ENCODE measurements at places on chromosomes 3 and 15.
A peak's percentile ranks its signal among the peaks of the same experiment; 100 is the strongest.

GRCh38 chr15:38854506-38854905 is 289.9 kb upstream of the RASGRP1 start:
- no peak for DNase-seq

DNA sequence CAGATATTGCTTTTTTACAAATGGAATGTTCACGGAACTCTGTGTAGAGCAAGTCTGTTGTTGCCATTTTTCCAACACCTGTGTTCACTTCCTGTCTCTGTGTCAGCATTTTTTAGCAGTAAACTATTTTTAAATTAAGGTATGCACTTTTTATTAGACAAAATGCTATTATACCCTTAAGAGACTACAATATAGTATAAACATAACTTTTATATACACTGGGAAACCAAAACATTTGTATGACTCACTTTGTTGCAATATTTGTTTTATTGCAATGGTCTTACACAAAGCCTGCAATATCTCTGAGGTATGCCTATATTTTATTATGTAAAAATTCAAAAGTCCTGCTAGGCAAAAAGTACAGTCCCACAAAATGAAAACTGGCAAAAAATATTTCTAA is 39.8 kb upstream of the FGF7 start:
- no peak for DNase-seq

DNA sequence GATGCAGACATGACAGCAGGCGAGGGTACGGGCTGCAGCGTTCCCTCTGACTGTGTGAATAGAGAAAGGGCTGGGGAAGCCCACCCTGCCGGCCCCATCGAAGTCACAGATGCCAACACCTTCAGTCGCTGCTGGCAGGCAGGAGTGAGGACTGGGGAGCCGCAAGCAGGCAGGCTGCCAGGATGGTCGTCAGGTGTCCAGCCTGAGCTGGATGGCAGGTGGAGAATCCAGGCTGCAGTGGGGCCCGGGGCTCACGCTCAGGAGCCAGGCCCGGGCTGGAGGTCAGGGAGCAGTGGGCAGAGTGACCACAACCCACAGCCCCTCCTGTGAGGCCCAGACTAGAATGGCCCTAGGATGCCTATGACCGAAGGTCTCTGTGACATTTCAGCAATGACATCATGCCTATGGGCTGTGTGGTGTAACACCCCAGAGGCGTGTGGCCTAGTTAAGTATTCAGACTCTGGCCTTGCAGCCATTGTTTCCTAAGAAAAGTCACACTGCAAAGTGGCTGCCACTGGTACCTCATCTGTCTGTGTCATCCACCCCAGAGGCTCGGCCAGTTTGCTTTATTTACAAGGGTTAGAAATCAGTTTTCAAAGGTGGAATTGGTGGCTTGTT is 15.7 kb downstream of the PRR23E start:
- no peak for DNase-seq

GRCh38 chr3:122235147-122235546 is 51.7 kb downstream of the CASR start:
- DNase-seq, result no peak

DNA sequence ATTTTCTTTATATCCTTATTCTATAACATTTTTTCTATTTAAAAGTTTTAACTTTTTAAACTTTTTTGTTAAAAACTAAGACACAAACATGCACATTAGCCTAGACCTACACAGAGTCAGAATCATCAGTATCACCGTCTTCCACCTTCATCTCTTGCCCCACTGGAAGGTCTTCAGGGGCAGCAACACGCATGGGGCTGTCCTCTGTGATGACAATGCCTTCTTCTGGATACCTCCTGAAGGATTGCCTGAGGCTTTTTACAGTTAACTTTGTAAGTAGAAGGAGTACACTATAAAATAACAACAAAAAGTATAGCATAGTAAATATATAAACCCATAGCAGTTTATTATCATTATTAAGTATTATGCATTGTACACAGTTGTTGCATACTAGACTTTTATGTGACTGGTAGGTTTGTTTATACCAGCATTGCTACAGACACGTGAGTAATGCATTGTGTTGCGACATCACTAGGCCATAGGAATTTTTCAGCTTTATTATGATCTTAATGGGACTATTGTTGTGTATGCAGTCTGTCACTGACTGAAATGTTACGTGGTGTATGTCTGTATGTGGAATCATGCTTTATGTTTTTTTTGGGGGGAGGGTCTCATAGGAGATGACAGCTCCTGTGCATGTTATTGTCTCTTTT is 18.2 kb downstream of the ATP1B3 start:
- peak; percentile 32 for DNase-seq

DNA sequence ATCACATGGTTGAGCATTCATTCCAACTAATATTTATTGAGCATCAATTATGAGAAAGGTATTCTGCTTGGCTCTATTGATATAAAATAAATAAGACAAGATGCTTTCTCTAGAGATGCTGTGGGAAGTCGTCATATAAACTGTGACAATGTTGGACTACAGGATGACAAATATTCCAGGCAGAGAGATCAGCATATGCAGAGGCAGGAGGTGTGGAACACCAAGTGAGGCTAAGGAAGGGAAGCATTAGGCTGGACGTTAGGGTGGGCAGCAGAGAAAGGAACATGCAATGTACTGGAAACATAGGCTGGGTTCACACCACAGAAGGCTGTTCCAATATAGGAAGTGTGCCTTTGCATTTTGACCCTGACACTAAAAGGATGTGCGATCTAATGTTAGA is 38.6 kb downstream of the CD200 start:
- DNase-seq, result no peak

DNA sequence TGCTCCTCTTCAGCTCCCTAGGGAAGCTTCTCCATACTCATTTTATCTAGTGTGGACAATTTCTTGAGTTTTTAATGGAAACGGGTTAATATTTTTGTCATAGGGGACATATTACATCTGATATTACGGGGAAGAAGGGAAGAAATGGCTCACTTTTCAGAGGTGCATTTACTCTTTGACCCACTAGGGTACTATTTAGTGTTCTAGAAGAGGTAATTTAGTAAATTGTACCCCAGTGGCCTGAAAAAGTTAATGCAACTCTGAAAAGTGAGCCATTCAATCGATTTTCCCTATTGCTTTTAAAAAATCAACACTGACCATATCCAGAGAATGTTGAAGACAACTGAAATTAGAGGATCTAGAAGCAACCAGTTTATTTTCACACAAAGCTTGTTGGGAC is 71.2 kb downstream of the MAP2K5 start:
- no peak for DNase-seq

GRCh38 chr15:78662028-78662427 is 21.0 kb upstream of the CHRNB4 start:
- DNase-seq, result no peak

DNA sequence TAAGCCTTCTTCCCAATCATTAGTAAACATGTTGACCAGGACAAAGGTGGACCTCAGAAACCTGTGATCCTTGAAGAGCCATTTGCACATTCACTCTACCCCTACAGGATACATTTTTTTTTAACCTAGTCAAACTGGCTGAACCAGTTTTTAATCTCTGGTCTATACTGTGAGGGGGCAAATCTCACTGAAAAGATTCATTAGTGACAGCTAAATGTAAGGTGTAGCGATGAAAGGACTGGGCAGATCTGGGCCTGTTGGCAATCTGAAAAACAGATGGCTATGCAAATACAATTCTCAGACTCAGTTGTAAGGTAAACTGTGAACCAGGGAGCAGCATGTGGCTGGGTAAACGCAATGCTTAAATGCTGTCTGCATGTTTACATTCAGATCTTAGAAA is 75.6 kb upstream of the SNTN start:
- DNase-seq, result no peak

GRCh38 chr3:127831723-127832172 is 9.4 kb upstream of the MGLL start:
- peak; percentile 28 for DNase-seq

- DNase-seq, result no peak
Observed at GRCh38 chr3:171821778-171822358, 11.6 kb upstream of the PLD1 start.

- no peak for DNase-seq
Observed at GRCh38 chr3:113064183-113064582, 73.4 kb downstream of the GTPBP8 start.

- peak; percentile 63 for DNase-seq
Observed at GRCh38 chr3:15332405-15333098, at the start of gene SH3BP5. SH3BP5 (minus strand) TSS chr3:15332586; CDS start chr3:15332408, 178 bp downstream.

DNA sequence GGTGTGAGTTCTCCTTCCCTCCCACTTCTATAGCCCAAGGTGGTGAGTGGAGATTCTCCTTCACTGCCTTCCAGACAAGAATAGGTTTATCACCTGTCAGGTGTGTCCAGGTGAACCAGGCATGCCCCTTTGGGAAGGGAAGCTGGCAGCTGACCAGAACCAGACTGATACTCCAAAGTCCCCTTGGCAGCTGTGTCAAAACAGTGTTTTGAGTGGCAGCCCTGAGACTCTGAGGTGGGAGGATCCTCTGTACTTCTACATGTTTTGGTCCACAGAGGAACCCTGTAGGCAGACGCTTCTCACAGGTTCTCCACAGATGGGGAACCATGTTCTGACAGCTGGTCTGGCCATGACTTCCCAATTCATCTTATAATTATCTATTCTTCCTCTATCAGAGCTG is 30.1 kb downstream of the ISL2 start:
- no peak for DNase-seq

DNA sequence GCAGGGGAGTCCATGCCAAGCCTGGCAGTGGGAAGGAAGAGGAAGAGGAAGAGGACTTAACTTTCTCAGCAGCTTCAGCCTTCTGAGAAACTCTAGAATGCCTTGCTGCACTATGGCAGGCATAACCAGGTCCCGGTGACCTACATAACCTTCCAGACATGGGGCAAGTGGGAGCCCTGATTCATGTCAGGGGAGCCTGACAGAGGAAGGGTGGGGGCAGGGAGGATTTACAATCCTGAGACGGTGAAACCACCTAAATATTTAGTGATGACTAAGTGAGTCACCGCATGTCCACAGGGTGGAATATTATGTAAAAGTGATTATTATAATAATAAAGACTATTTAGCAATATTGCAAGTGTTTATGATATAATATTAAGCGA is 46.7 kb downstream of the AMOTL2 start:
- DNase-seq, result no peak

DNA sequence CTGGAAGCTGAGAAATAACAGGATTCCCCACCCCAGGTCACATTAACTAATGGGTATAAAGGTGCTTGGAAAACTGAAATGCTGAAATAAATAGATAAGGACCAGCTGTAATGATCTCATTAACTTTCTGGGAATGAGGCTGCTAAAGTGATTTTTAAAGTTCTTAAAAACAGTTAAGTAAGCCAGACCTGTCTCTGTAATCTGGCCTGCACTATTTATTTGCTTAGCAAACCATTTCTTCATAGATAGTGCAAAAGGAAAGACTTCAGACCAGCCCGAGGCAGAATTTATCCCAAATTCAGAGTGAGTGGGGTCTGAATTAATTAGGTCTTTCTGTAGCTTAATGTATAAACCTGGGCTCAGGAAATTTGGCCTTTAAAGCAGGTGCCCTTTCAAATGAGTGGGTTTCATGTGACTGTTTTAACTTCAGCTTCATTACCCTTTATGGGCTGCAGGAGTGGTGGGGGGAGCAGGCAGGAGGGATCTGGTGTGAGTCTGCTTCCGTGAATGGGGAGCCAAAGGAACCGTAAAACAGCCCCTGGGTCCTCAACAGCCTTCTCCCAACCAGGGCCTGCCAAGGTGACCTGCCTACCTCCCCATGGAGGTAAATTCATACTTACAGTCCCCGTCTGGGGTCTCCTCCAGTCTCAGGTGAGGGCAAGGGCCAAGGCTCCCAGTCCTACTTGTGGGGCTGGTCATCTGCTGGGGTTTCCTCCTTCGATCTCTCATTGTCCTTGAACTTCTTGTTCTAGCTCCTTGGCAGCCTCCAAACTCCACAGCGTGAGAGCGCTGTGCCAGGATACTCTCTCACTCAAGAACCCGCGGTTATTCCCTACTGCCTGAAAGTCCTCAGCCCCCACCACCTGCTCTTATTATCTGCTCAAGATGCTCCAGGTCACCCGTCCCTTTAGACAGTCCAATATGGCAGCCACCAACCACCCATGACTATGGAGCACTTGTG is 31.2 kb downstream of the MAGEF1 start:
- no peak for DNase-seq
